ENCODE measurements at places on chromosomes 1 and 21.
A peak's percentile ranks its signal among the peaks of the same experiment; 100 is the strongest.

DNA sequence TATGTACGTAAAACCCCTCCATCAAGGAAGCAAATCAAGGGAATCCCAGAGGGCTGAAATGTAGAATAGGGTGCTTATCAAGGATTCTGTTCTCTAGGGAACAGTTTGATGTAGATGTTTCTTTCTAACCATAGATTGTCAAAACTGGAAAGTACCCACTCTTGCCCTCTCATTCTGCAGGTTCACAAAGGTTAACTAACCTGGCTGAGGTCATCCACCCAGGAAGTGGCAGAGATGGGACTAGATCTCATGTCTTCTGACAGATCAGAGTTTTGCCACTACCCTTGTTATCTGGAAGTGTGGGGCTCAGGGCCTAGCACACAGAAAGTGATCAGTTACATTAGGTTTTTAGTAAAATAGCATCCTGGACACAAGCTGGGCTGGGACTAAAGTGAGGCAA is 47.4 kb downstream of the GFI1 start:
- DNase-seq, result no peak

DNA sequence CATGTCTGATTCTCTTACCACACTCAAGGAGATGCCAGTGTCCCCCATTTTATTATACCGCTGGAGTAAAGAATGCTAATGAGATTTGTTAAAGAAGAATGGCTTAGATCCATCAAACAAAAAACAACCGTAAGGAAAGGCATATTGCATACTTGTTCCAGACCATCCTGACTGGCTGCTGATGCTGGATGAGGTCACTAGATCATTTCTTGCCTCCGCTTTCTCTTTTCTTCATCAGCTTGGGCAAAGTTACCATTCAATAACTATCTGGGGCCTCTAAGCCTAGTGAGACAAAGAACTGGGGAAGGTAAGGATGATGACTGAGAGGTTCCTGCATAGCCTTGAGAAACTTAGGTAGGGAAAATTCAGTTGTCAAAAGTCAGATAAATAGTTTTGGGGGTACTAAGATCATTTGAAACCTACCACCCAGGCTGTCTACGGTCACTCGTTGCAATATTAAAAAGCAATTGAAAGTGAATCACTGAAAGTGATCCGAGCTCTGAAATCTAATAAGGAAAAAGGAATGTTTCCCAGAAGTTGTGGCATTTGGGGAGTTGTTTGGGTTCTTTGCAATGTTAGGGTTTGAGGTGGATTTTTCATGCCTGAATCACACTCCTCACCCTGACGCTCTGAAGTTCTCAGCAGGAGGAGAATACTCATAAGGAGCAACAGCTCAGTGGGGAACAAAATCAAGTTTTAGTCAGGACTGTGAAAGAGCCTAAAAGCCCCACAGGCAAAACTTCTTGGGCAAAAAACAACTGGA is 176.8 kb downstream of the HHIPL2 start:
- no peak for DNase-seq

- no peak for DNase-seq
Observed at GRCh38 chr1:20229171-20229570, 42.9 kb upstream of the PLA2G2C start.

DNA sequence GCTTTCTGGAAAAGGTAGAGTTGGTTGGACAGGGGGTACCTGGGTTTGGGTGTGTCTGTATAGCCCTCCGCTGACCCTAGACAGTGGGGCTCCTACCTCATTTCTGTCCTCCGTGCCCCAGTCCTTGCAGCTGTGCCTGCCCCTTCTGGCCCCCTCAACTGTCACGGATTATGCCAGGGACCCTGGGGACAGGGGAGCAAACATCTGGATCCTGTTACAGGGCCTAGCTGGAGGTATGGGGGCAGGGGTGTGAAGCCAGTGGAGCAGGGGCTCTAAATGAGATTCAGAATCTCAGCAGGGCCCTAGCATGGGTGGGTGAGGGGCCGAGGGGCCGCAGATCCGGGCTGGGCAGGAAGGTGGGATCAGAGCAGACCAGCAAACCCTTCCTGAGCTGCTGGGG is 81.0 kb downstream of the TAS1R2 start:
- no peak for DNase-seq

GRCh38 chr1:162200096-162200847 is 130.8 kb downstream of the NOS1AP start:
- no peak for DNase-seq

DNA sequence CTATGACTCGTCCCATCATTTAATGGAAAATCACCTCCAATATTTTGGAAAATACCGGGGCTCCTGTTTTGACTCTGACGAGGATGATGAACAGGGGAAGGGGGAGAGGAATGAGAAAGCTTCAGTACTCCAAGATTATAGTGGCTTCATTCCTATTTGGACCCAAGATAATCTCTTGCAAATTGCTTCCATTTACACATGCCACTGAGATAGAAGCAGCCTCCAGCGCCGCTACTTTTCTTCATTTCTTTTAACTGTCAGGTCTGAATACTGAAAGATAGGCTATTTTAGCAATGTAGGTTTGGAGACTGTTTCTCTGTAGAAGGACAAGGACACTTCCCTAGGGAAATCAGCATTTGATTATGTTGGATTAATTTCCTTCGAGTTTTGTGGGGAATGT is 565 bp upstream of the GRIK1 start:
- DNase-seq, result no peak

- DNase-seq, result no peak
Observed at GRCh38 chr21:39976800-39977199, 109.6 kb downstream of the PCP4 start.

DNA sequence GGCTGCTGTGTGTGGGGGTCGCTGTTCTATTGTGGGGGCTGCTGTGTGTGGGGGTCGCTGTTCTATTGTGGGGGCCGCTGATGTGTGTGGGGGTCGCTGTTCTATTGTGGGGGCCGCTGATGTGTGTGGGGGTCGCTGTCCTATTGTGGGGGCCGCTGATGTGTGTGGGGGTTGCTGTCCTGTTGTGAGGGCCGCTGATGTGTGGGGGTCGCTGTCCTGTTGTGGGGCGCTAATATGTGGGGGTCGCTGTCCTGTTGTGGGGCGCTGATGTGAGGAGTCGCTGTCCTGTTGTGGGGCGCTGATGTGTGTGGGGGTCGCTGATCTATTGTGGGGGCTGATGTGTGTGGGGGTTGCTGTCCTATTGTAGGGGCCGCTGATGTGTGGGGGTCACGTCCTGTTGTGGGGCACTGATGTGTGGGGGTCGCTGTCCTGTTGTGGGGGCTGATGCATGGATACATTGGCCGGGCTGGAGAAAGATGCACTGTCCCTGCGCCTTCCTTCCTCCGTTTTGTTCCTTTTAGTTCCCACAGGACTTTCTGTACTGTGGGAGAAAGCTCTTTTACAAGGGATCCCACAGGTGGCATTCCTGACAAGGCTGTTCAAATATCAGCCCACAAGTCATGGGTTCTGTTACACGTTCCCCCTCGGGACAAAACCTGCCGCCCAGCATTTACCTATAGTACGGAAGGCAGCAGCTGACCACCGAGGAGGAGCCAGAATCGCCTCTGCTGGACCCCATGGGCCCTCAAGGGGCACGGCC is 27.5 kb downstream of the SETD4 start:
- no peak for DNase-seq

- no peak for DNase-seq
Observed at GRCh38 chr1:66283622-66284041, 250.3 kb upstream of the SGIP1 start.

GRCh38 chr1:88935522-88936222 is 44.3 kb upstream of the GTF2B start:
- no peak for DNase-seq

GRCh38 chr1:44318097-44319088 is 36.7 kb downstream of the ERI3 start:
- peak; percentile 17 for DNase-seq

GRCh38 chr1:172658871-172659453 is at the start of gene FASLG:
FASLG (plus strand) TSS chr1:172659103; CDS start chr1:172659202, 99 bp downstream.
- peak; percentile 39 for DNase-seq

DNA sequence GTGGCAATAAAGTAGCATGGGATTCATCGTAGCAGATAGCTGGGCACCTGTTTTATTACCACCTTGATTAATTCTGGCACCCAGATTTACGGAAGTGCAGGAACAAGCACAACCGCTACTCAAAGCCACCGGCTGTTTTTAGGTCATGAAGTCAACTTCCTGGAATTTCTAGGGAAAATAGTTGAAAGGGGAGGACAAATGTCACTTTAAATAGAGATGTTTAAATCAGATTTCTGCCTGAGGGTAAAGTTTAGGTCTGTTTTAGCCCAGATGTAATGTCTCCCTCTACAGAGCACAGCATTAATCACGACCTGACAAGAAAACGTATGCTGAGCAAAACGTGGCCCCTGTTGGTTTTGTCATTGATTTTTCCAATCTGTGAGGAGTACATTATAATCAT is 8.0 kb downstream of the ADGRL2 start:
- no peak for DNase-seq

- DNase-seq, result peak; percentile 54
Observed at GRCh38 chr1:21216835-21217811, 40.4 kb upstream of the EIF4G3 start.

DNA sequence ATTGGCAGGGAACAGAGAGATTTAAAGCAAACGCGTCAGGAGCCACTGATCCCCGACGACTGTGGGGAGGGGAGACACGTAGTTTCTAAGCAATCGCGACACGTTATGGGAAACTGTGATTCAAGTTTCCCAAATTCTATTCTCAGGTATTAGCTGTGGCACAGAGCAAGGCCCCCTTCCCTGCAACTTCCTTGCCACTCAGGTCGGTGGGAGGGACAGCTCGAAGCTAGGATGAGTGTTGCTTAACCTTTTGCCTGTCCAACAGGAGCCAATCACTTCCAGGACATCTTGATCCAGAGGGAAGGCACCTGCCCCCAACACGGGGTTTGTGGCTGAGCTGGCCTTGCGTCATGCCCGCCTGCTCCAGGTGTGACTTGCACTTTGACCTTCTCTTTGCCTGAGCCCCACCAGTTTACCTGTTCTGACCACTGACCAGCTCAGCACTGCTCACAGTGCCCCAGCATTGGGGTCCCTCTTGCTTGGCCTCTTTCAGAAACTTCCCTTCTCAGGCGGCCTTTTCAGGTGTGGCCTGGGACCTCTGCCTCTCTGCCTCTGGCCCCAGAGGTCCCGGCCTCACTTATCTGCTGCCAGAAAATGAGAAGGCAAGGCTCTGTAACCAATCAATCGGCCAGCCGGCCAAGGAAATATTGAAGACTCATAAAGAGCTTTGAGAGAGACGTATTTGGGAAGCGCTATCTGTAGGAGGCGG is 24.6 kb downstream of the TEX35 start:
- DNase-seq, result no peak

DNA sequence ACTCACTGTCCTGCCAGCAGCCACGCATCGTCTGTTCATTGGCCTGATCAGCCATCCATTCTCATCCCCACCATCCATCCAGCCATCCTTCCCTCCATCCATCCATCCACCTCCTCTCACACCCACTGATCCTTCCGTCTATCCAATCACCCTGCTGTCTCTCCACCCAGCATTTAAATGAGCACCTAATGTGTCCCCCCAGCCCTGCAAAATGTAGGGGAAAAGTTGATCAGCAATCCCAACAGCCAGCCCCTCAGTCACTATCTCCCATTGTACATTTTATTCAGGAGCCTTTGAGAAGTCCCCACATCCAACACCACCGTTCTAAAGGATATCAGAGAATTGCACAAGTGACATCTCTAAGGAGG is 11.1 kb upstream of the DDOST start:
- no peak for DNase-seq

GRCh38 chr1:161071886-161072371 is 2.2 kb upstream of the ARHGAP30 start:
- peak; percentile 17 for DNase-seq

- no peak for DNase-seq
Observed at GRCh38 chr1:84972377-84972987, 24.4 kb downstream of the MCOLN2 start.

DNA sequence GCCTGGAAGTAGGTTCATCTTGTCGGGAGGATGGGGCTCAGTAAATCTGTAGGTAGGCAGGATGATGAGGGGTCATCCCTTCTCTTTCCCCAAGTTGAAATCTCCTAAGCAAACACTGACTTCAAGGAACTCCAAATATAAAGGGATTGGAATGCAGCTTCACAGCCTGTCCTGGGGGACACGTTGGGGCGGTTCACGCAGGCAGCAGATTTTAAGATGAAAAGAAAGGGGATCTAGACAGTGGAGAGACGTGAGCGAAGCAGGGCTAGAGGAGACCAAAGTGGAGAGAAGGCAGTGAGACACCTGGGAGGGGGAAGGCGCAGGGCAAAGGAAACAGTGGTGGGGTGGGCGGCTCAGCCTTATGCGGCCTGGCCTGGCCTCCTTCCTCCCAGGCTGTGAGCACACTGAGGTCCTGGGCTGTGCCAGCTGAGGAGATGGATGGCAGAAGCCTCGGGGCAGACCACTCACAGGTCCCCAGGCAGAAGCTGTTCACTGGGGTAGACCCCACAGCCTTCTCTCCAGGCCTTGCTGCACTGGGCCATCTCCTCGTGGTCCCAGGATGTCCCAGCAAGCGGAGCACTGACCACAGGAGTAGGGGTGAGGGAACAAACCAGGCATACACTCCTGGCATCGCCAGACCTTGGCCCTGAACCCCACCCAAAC is 51.7 kb downstream of the TOR1AIP2 start:
- no peak for DNase-seq
